ENCODE measurements at places on chromosomes 3 and 15.

DNA sequence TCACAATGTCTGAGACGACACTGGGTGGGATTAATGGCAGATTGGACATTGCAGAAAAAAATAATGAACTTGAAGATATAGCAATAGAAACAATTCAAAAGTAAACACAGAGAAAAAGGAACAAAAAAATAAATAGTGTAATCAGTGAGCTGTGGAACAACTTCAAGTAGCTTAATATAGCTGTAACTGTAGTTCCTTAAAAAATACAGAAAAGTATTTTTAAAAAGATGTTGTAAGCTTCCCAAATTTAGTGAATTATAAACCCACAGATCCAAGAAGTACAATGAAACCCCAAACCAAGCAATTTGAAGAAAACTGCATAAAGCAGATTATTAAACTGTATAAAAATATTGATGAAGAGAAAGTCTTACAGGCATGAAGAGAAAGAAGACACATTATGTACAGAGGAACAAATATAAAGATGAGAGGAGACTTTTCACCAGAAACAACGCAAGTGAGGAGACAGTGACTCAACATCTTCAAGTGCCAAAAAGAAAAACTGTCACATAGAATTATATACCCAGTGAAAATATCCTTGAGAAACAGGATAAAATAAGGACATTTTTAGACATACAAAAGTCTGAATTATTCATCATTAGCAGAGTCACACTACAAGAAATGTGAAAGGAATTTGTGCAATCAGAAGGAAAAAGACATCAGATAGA, 176.4 kb downstream of the NFKBIZ start:
- DNase-seq, result no peak

- DNase-seq, result no peak
Observed at GRCh38 chr3:81816473-81817250, 55.2 kb upstream of the GBE1 start.

GRCh38 chr15:60751985-60752952, 273.3 kb upstream of the ICE2 start:
- no peak for DNase-seq

DNA sequence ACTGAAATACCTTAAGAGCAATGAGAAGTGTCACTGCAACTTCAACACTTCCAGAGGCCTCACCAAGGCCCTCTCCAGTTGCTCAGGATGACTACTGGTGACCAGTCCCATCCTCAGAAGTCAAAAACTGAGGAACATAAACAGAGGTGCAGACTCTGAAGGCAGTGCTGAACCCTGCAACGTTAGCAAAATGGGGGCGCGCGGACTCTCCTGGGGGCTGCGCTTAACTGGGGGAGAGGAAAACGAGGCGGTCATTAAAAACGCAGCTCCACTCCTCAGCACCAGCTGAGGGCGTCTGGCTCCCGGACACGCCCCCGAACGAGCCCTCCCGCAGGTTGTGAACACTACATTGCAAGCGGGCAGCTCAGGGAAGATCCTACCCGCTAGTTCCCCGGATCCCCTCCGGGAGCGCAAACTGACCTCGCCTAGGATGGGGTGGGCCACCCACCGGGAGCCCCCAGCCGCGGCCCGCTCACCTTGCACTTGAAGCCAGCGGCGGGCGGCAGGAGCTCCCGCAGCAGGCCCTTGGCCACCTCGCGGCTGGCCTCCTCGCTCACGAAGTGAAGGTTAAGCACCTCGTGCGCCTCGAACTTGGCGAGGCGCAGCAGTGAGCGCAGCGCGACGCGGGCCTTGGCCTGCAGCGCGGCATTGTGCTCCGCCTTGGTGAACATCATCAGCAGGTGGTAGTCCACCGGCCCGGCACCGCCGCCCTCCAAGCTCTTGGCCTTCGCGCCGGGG, 711 bp downstream of the XXYLT1 start:
- DNase-seq, result no peak

GRCh38 chr3:184981071-184981470, 169.1 kb downstream of the VPS8 start:
- DNase-seq, result no peak

GRCh38 chr3:188948281-188948996, 223.3 kb upstream of the TPRG1 start:
- no peak for DNase-seq

DNA sequence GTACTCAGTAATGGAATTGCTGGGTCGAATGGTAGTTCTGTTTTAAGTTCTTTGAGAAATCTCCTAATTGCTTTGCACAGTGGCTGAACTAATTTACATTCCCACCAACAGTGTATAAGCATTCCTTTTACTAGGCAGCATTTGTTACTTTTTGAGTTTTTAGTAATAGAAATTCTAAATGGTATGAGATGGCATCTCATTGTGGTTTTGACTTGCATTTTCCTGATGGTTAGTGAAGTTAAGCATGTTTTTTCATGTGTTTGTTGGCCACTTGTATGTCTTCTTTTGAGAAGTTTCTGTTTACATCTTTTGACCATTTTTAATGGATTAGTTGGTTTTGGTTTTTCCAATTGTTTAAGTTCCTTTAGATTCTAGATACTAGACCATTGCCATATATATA, 28.4 kb downstream of the TP63 start:
- DNase-seq, result no peak

- no peak for DNase-seq
Observed at GRCh38 chr3:41989518-41989917, 27.6 kb upstream of the ULK4 start.
